RCC 7860 (cell line): ENCODE measurements at places on chromosomes 2 and 18.

- DNase-seq = no peak
Measured at GRCh38 chr2:3443506-3444084, 64.1 kb downstream of the TRAPPC12 start.

DNA sequence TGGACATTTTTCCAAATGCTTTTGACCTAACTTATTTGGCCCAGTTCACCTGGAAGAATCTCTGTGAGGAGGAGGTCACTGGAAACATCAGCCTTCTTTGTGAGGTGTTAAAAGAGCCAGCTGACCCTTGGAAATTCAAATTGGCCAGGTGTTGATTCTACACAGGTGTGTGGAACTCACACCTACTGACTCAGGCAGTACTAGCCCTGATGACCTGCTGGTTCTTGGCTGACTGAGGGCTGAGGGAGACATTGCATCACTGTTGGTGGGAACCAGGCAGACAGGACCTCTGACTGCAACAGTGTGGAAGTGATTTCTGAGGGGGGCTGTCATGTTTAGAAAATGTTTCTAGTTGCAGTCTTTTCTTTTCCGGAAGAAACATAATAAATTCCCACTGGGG lies 242.2 kb upstream of the LRRTM1 start:
- DNase-seq = no peak

DNA sequence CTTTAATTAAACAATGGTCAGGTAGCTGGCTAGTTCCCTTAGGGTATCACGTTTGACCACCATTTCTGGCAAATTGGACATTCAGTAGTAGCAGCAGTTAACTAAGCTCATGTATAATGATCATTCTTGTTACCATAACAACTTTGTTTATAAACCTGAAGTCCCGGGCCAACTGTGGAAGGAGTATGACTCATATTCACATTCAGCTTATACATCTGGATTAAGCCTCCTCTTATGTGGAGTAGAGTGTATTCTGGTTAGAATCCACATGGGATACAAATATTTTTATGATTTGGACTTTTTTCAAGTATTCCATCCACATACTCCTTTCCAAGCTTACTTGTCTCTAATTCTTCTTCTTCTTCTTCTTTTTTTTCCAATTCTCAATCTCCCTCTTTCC lies 70.3 kb upstream of the ZSWIM2 start:
- peak; percentile 21 for DNase-seq

DNA sequence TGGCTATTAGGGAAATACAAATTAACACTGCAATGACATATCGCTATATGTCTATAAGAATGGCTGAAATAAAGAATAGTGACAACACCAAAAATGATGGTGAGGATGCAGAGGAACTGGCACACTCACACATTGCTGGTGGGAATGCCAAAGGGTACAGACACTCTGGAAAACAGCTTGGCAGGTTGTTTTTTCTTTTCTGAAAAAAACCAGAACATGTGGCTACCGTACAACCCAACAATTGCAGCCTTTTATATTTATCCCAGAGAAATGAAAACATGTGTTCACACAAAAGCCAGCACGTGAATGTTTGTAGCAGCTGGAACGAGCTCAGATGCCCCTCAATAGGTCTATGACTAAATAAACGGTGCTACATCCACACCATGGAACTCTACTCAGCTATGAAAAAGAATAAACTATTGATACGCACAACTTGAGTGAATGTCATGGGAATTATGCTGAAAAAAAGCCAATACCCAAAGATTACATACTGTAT lies 45.9 kb downstream of the KCNE4 start:
- no peak for DNase-seq

DNA sequence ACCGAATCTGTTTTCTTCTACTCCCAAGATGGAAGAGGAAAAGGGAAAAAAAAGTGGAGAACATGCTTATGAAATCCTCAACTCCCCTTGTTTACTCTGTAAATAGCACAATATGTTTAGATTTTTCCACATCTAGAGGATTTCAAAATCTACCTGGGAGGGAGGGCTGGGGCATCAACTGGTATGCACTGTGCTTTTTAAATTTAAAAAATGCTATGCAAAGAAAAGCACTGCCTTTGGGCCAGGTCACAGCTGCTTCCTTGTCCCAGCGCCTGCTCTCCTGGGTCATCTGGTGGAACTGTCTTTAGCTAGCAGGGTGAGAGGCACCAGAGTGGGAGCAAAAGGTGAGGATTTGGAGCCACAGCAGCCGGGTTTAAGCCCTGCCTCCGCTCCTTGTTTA lies 88.2 kb upstream of the BOD1L2 start:
- no peak for DNase-seq

GRCh38 chr2:222318026-222318711 lies 19.4 kb upstream of the PAX3 start:
- DNase-seq = peak; percentile 49

DNA sequence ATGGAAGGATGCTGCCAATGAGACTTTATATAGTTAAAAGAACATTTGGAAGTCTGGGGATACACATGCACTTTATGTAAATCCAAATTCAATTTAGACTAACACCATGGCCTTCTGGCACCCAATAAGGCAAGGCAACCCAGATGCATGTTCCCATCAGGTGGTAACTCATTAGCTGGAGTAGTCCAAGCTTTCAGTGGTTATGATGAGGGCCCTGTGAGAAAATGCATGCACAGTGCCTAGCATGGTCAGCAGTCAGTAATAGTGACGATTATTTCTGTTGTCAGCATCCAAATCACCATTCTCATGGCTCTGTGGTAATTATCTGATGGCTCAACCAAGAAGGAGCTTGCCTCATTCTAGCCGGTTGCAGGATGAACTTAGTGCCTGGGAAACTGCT lies 70.3 kb upstream of the CTLA4 start:
- DNase-seq = no peak

GRCh38 chr2:202818321-202818720 lies 53.2 kb downstream of the ICA1L start:
- no peak for DNase-seq

GRCh38 chr2:214185546-214185945 lies 225.3 kb upstream of the VWC2L start:
- no peak for DNase-seq

DNA sequence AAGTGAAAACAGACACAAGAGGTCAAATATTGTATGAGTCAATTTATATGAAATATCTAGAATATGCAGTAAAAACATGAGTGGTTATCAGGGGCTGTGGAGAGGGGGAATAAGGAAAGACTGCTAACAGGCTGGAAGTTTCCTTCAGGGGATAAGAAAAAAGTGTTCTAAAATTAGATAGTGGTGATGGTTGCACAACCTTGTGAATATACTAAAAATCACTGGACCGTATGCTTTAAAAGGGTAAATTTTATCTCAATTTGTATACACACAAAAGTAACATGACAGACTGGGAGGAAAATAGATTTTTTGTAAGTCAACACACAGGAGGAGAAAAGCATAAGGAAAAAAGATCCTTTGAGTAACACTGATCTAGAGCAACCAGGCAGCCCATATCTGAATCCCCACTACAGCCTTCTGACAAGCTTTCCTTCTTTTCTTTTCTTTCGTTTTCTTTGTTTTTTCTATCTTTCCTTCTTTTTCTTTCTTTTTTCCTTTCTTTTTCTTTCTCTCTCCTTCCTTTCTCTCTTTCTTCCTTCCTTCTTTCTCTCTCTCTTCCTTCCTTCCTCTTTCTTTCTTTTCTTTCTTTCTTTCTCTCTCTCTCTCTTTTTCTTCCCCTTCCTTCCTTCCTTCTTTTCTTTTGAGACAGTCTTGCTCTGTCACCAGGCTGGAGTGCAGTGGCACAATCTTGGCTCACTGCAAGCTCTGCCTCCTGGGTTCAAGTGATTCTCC lies 95.4 kb downstream of the AAK1 start:
- DNase-seq = no peak

DNA sequence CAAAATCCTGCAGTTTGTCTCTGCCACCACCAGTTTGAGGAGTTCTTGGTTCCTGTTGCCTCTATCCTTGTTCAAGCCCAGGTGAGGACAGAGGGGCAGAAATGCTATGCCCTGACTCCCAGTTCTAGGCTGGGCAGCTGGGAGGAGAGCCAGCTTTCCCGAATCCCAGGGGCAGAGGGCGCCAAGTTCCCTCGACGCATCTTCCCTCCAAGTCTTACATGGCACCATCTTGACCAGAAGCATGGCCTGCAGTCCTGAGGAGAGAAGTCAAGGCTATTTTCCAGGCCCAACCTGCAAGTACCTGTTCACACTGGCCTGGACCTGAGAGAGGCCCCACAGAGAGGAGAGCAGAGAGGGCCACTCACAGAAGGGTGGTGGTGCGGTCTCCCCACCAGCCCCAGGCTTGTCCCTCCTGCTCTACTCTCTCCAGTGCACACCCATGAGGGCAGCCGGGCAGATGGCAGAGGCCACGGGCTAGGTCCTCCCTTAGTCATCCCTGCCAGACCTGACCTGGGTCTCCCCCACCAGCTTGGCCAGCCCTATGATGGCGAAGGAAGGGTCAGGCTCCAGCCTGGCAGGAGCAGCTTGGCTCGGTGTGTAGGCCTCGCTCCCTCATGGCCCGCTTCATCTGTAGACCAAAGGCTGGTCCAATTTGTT lies 115.7 kb upstream of the MSTN start:
- no peak for DNase-seq

GRCh38 chr2:145484448-145485097 lies 964.7 kb upstream of the ZEB2 start:
- peak; percentile 50 for DNase-seq

DNA sequence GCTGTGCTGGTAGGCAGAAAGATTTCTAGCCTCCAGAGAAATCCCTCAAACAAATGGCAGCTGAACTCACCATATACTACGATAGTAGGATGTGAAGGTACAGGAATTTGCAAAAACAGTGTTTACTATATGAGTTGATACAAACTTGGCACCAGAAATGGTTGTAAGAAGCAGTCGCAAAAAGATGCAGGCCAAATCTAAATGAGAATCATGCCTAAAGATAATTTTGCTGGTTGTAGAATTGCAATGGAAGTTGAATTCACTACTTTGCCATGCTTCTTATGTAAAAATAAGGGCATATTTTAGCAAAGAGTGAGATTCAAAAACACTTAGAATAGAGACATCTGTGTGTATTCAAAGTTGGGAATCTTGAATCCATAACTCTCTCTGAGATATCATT lies 924.7 kb downstream of the SUCLG1 start:
- DNase-seq = no peak

- DNase-seq = no peak
Measured at GRCh38 chr2:132668189-132668823, 1.7 kb downstream of the LYPD1 start.

DNA sequence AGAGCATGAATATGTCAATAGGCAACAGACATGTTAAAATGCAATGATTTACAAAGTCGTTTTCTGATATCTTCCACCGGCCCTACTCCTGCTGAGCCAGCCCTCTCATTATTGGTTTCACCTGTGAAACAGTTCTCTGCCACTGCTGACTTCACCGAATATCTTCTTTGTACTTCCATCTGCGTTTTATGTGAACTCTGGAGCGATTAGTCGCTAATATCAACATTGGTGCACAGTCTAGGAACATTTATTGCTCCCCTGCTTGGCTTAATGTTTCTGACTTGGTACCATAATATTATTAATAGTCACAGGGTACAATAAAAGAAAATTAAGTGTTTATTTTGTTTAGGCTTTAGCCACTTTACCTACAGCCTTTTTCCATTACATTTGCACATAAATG lies 105.5 kb downstream of the NCKAP5 start:
- DNase-seq = no peak

DNA sequence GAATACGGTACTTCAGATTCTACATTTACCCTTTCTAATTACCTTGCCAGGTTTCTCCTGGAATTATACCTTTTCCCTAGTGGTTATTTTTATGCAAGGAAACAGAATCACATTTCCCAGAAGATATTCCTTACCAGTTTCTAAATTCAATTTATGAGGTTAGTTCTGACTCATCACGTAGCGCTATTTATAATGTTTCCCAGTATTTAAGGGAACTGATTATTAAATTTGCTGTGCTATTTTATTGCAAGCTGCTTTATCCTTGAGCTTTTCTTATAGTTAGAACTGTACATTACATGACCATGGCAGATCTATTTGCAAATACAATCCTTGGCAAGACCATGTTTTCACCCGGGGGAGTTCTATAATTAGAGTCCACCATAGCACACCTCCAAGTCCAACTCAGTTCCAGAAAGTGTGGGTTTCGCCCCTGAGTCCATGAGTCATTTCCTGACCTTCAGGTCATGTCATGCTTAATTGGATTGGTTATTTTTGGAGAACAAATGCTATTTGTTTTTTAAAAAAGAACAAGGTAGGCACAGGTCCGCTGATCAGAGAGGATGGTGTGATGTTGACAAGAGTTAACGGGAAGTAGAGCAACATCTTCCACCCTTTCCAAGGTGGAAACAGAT lies 126.6 kb downstream of the ZNF532 start:
- DNase-seq = peak; percentile 23

DNA sequence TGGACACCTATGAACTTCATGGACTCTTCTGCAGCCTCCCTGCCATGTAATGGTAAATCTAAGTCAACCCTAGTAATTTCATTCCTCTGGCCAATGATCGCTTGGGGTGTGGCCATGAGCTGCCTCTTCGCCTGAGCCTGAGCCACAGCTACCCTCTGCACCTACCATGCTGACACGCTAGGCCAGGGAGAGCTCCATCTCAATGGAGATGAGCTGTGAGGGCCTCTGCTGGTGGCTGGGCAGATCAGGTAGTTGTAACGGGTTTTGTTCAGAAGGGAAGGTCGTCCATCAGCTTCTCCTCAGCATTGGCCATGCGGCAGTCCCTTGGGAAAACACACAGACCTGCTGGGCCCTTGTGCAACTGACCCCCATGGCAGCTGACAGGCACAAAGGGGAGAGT lies 24.4 kb downstream of the MPHOSPH10 start:
- DNase-seq = no peak

- no peak for DNase-seq
Measured at GRCh38 chr2:2016651-2017311, 272.5 kb upstream of the PXDN start.

- DNase-seq = no peak
Measured at GRCh38 chr2:86213699-86214502, 14.6 kb downstream of the MRPL35 start.

DNA sequence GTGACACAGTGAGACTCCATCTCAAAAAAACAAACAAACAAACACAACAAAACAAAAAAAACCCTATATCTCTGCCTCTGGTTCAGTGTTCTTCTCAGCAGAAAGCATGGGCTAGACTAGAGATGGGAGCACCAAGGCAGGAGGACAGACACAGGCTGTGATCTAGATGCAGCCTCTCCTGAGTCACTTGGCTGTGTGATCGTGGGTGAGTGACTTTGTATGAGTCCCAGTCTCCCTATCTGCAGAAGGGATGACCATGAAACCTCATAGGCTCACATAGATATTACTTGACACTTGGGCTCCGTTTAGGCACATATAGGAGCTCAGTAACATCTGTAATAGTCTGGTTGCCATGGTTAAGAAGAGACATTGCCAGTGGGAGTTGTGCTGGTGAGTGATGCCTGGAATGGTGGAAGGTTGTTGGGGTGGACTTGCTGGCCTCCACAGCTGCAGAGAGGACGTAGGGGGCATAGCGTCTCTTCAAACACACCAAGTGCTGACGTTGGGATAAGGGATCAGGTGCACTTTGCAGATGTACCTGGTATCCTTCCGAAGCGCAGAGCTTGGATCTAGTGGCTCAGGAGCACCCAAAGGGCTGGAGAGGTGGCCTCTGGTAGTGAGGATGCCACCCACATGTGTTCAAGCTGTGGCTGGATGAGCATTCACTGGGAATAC lies 318.9 kb upstream of the HS6ST1 start:
- no peak for DNase-seq

- DNase-seq = no peak
Measured at GRCh38 chr2:12080360-12080759, 333.9 kb downstream of the LPIN1 start.
